Hypothalamus (tissue), 51 donors: ENCODE measurements at places on chromosomes 3 and 15.

DNA sequence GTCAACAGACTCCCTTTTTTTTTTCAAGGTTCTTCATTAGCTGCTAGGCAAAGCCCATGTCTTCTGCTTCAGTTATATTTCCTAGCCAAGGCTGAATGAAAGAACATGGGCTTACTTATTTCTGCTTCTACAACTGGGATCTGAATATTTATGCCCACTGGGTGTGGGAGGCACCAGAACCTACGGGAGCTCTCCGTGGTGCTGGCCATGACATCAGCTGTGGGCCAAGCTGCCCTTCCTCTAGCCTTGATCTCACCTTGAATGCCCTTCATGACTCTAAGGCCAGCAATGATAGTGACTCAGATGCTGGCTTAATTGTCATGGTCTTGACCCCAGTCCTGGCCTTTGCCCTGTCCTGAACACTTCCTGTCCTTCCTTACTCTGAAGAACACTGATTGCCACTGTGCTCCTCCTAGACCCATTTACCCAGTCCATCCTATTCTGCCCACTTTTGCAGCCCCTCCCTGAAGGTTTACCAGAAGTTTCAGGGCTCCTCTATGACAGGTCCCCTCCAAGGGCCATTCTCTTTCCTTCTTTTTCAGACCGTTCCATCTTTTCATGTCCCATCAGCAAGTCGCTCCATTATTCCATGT is 32.8 kb upstream of the PRR20G start:
- no peak for DNase-seq

DNA sequence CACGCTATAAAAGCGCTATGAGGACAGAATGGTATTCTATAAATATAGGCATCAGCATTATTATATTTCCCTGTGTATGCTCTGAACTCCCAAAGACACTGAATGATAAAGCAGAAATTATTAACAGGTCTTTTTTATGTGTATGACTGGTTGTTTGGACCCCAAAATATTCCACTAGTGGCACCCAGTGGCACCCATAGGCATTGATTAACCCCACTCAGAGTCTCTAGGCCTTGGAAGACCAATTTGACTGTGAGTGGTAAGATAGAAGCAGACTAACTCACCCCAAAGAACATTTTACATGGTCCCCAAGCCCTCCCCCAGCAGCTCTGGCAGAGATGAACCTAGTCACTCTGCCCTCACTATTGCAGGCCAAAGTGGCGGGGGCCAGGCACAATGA is 45.4 kb upstream of the UBE2E1 start:
- DNase-seq = no peak

DNA sequence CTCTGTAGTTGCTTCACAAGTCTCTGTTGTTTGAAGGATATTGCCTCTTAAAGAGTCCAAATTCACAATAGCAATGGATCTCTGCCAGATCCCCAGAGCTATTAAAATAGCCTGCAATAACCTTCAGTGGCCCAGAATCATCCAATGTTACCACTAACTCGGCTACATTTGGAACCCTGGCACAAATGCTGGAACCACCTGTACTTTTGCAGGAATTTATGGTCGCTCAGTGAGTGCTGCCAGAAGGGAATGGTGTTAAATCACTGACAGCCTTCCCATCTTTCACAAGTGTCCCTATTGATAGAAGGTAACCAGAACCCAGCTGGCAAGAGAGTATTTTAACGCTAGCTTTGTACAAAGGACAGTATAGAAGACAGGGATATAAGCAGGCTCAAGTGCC is 298.8 kb upstream of the PLSCR5 start:
- DNase-seq = no peak

DNA sequence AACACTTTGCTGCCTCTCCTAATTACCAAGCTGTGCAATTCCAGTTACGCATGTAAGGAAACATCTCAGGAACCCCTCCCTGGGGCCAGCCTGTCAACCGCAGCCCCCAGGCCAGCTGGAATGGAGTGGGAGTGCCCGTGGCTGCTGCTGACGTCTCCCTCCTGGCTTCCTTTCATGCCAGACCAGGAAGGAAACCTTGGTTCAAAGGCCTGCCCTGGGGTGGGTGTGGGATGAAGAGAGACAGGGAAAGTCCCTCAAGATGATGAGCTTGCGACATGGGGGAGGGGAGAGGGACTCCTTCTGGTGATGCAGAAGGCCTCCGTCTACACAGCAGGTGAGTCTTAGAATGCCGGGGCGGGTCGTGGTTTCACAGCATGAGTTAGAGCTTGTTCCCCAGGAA is 11.4 kb upstream of the CYP11A1 start:
- DNase-seq = no peak

DNA sequence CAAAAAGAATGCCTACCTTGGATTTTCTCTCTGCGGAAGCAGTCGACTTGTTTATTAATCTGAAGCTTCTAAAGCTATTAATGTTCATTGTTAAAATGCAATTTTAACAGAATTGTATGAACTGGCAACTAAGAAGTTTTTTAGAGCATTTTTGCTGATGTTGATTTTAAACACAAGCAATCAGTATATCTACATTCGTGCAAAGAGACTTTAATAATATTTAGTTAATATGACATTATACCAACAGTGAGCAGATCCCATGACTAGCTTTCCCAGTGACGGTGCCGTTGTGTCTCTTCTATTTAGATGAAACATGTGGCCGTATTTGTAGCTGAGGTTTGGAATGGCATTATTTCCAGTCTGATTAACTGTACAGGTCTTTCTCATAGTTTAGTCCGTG is 88.0 kb downstream of the PEX5L start:
- no peak for DNase-seq

DNA sequence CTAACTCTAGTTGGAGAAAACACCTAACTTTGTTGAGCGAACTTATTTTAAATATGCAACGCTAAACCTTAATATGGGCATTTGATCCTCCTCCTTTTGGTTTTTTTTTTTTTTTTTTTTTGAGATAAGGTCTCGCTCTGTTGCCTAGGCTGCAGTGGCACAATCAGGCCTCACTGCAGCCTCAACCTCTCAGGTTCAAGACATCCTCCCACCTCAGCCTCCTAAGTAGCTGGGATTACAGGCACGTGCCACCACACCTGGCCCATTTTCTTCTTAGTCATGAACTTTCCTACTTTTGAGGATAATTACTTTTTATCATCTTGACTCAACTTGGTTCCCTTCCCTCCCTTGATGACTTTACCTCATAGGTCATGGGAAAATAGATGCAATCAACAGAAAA is 3.9 kb downstream of the NUSAP1 start:
- DNase-seq = no peak

DNA sequence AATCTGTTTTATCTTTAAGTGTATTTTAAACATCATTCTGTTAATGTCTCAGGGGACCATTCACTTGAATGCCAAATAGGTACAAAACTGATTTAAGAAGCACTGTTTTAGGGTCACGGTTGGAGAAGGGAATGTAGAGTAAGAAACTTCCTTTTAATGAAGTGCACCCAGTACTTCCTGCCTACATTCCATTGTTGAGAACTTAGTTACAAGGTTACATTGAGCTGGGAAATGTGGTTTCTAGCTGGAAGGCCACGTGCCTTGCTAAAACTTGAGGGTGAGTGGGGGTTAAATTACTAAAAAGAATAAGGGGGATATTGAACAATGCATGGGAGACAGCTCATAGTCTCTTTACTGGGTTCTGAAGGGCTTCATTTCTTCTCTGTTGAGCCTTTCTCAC is 78.3 kb upstream of the TBC1D5 start:
- no peak for DNase-seq

GRCh38 chr3:52874160-52874701 is 23.1 kb downstream of the STIMATE start:
- DNase-seq = no peak

GRCh38 chr15:84387086-84387485 is 151.5 kb downstream of the GOLGA6L4 start:
- no peak for DNase-seq

DNA sequence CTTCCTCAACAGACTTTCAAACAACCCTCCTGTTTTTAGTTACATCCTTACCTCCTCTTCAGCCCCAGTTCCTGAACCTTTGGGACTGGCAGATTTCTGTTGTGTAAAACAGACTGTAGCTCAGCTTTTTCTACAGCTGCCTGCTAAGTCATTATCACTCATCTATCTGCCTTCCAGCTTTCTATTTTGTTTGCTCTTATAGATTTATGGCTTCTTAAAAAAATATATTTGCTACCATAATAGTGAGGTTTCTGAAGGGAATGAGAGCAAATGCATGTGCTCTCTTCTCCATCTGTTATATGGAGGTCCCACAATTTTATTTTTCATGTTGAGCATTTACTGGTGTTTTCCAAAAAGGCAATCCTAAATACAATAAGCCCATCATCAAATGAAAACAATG is 18.2 kb upstream of the GJD2 start:
- no peak for DNase-seq

DNA sequence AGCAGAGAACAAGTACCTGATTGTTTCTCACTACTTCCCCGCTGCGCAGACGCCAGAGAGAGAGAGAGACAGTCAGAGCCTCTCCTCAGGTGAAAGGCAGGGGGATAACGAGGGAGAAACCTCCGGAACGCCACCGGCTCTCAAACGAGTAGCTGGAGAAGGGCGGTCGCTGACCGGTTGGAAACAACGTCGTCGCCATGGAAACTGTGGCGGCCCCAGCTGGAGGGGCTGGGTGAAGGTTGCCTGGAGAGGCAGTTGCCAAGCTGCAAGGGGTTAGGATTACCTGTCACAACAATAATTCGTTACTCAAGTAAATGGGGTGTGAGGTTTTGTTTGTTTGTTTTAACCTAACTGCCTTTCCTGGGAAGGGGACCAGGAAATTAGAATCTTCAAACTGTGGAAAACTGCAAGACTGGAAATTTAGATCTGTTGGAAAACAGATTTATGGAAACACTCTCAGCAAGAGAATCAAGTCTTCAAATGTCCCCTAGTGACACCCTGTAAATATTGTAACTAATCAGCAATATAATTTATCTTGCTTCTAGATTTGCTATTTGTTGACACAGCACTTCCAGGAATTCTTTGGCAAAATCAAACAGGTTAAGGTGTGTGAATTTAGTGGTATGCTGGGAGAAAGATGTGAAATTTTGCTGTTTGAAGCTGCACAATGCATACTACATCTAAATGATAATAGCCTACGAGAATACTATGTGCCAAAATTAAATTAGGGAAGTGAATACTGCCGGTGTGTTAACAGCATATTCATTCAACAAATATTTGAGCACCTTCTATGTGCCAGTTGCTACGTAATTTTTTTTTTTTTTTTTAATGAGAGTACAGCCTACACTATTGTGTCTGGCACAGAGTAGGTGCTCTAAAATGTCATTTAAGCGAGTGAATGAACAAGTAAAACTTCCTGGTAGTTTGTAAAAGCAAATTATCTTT is at the start of gene DNAH12:
TSS of gene DNAH12 (minus strand) at position 164 of the 945 bp plus-strand sequence. CDS start 1,474 bp downstream, outside the sequence.
- no peak for DNase-seq
